ENCODE measurements at places on chromosomes 6 and 20.
A peak's percentile ranks its signal among the peaks of the same experiment; 100 is the strongest.

- DNase-seq = no peak
These were observed 35.4 kb upstream of the SSTR4 start for GRCh38 chr20:22999756-23000155.

DNA sequence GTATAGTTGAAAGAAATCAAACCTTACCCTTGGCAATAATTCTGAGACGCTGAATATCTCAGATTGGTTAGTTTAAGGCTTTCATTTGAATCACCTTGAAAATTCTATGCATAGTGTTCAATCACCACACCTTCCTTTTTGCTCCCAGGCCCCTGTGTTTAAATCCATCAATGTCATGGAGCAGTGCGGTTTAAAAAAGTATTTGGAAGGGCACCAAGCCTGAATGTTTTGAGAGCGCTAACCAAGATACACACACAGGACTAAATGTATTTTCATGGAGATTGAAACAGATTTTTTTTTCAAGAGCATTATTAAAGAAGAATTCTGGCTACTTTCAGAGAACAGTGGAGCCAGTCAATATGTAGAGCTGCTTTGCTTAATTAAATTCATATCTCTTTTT is 195.7 kb downstream of the CENPW start:
- DNase-seq = no peak

DNA sequence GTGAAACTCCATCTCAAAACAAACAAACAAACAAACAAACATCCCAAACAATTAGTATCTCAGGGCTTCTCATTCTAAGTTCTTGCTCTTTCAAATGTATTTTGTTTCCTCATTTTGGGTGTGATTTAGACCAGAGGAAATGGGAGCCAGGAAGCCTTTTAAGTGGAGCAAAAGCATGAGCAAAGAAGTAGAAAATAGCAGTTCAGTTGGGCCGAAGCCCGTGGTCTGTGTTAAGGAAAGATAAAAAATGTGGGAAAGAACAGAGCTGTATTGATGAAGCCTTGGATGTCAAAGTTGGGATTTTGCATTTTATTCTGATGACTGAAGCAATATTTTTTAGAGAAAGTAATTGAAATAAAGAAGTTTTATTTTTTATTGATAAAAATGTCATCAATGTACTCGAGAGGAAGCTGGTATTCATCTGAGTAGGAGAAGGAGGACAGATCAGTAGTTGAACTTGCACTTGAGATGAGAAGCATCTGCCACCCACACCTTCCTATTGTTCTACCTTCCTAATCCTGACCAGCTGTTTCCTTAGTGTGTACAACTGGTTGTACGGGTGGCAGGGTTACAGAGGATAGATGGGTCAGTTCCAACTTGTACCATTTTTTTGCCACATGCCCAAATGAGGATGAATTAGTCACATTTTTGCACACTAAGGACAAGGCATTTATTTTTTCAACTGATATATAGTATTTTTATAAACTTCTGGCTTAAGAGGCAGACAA is 56.1 kb downstream of the KIAA0408 start:
- DNase-seq = no peak

GRCh38 chr20:36969478-36970186 is 18.1 kb upstream of the SAMHD1 start:
- no peak for DNase-seq

DNA sequence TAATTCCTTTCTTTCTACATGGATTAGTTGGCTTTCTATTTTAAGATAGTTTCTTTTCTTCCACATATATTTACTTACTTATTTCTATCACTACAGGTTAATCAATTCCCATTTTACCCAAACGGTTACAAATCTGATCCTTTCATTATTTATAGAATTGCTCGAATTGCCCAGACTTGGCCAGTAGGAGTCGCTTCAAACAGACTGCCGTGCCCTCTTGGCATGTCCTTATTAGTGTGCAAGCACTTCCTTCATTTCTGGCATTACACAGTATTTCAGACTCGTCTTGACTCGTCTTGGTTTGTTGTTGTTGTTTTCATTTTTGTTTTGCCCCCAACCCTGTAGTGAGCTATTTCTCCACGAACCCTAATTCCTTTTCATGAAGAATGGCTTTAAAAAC is 74.6 kb downstream of the SAMD3 start:
- no peak for DNase-seq

DNA sequence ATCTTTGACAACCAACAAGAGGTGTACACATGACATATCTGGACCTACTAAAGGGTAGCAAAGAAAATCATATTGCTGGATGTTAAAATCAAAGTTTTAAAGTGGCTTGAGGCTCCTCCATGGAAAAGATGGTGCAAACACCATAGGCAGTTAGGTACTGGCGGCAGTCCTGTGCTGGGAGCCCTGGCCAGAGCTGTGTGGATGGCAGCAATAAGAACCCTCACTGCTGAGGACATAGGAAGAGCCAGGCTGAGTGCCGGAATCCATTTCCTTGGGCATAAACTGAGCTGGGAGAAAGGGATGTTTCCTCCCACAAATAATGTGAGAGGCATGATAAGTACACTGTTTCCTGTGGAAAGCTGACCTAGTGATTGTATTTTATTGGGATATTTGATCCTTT is 89.9 kb downstream of the ARID1B start:
- no peak for DNase-seq

- DNase-seq = no peak
These were observed 110.4 kb downstream of the SYCP2 start for GRCh38 chr20:59823030-59823423.

DNA sequence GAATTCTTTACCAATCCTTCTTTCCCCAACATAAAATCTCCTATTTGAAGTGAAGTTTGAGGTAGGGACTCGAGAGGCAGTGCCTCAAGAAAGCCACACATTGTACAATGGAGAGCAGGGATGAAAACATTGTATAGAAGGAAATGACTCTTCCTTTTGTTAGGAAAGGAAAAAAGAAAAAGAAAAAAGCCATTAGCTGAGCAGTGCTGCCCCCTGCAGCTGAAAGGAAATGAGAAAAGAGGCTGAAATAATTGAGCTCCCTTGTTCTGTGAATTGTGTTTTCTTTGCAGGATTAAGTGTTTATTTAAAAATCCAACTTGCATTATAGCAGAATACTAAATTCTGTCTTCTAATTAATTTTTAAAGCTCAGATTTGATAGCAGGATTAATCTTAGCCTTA is 162.9 kb upstream of the SASH1 start:
- peak; percentile 20 for DNase-seq

DNA sequence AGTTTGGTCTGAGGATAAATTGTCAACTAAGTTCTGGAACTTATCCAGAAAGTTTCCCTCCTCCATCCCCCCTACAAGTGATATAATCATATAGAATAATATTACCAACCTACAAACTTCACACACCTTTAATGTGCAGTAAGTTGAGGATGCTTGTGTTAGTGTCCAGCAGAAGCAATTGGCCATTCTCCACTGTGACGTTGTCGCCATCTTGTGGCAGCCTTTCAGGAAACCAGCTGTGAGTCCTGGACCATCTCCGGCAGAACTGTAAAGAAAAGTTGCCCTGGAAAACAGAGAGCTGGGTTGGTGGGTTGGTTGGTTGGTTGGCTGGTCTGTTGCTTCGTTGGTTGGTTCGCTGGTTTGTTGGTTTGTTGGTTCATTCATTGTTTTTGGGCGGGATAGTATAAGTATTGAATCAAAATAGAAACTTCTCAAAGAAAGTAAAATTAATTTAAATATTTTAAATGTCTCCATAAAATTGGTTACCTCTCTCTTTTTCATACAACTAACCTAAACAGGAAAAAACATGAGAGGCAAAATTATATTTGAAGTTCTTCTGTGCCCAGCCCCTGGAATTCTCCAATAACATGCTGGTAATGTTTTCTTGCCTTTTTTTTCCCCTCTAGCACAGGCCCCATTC is 127.5 kb downstream of the PKHD1 start:
- DNase-seq = peak; percentile 67

DNA sequence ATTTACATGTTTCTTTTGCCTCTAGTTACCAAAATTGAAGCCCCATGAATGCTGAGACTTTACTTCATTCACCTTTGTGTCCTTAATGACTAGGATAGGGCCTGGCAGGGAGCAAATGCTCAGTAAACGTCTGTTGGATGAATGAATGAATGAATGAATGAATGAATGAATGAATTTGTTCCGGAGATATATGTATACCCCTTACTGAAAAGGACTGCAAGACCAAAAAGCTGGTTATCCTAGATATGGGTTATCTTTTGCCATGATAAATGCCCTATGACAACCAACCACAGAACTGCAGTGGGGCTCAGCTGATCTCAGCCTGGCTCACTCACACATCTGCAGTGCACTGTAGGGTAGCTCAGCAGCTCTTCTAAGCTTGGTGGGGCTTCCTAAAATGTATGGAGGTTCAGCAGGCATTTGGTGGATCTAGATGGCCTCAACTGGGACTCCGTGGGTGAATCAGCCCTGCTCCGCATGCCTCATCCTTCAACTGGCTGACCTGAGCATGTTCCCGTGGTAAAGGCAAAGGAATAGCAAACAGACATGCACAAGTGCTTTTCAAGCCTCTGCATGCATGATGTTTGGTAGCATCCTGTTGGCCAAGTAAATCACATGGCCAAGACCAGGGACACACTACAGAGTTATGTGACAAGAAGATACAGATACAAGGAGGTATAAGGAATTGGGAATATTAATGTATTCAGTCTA is 378.7 kb upstream of the SOX4 start:
- no peak for DNase-seq

DNA sequence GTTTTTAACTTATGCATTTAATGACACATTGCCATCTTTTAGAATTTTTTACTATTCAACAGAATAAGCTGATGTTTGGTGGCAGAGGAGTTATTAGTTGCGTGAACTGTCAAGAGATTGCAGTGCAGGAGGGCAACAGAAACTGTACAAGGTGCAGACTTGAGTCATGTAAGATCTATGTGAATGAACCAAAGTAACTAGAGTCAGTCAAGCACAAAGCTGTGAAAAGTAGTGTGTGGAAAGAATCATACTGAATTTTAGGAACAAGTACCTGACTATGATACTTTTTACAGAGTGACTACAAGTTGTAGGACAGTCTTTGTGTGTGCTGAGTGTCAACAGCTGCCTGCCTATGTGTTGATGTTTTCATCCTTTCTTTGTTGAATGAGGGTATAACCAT is 2.7 kb upstream of the C6orf163 start:
- no peak for DNase-seq

DNA sequence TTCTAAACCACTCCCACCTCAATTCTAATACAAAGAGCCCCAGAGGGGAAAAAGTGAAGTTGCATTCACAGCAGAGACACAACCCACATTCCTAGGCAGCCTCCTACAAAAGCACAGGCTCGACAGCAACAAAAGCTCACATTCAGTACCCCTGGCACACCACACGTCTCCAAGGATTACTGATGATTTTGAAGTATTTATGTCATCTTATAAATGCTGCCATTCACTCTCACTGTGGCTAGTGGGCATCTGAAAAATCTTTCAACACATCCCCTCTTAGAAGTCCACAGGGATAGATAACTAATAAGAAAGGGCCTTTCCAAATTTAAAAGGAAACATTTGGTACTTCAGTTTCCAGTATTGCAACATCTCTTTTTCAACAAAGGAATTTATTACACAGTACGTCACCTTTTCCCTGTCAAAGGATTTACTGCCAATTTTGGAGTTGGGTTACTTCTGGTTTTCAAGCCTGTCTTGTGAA is 146.7 kb downstream of the TASP1 start:
- no peak for DNase-seq

DNA sequence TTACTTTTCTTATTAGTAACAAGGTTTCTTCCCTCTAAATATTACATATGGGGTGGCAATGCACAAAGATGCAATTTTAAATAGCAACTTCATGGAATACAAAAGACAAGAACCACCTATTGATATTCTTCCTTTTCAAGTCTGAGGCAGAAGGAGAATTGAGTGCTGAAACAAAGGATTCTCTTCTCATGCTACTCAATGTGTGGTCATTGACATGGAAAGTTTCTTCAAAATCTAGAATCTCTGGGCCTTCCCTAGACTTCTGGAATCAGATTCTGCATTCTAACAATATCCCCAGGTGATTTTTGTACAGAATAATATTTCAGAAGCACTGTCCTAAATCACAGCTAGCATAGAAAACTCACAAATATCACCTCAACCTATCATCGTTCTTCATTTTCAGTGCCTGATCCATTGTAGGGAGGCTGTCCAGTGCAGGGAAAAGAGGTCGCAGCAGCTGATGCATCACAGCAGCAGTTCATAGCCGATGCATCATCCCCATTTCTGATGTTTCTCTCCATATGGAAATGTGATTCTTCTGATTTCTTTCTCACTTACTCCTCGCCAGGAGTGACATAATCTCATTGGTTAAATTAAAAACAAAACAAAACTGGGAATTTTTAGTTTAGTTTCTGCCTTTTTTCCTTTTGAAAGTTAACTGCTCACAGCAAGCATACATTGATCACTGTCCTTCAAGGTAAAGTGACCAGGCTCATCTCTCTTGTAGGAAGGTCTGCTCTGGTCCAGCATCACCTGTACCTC is 139.5 kb upstream of the FAM83B start:
- DNase-seq = no peak

GRCh38 chr20:37385659-37386504 is 39.9 kb downstream of the SRC start:
- DNase-seq = no peak

DNA sequence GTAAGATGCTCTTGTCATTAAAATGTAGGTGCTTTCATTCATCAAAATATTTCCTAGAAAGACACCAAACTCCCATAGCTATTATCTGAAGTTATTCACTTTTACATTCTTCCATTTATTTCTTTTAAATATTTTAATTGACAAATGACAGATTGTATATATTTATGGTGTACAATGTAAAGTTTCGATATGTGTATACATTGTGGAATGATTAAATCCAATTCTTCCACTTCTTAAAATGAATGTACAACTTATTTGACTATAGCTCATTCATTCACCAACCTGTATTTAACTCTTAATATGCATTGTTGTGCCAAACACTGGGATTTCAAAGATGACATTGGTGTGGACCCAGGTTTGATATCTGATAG is 41.0 kb downstream of the CCN2 start:
- no peak for DNase-seq

- DNase-seq = no peak
These were observed 42.3 kb downstream of the GNAS start for GRCh38 chr20:58894652-58895447.

GRCh38 chr6:7542065-7542873 is 798 bp downstream of the DSP start:
- DNase-seq = no peak

DNA sequence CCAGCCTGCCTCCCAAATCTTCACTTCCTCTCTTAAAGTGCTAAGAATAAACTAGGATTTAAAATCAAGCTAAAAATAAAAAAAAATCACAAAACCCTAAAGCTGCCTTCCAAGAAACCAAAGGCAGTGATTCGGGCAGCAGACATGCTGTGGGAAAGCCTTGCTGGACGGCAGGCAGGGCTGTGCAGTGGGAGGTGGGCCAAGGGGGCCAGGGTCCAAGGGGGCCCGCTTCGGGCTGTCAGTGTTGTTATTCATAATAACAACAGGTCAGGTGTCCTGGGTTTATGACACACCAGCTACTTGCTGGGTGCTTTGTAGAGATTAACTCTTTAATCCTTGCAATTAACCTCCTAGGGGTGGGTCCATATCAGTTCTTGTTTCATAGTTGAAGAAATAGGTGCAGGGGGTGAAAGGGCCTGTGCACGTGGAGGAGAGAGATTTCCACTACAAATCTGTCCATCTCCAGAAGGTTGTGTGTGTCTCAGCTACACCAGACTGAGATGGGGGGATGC is 40.4 kb downstream of the CD40 start:
- no peak for DNase-seq

All from NCI-H460 (cell line).